ENCODE measurements at places on chromosomes 5 and 9. TPM values are rescaled to one million over a fixed set of nuclear protein-coding genes. Genes with fewer than 3 reads are reported as not detected.

PBX3 gene
- 10.6 TPM for total RNA-seq

BTNL3 gene
- not detected for total RNA-seq

PCDHA9 gene
- total RNA-seq = under 0.01 TPM

PCA3 gene
- not detected for total RNA-seq

TAL2 gene
- total RNA-seq = not detected

PCDHB11 gene
- total RNA-seq = 0.26 TPM

PCDH12 gene
- total RNA-seq = under 0.01 TPM

MIER3 gene
- total RNA-seq = 32.9 TPM

CDH9 gene
- not detected for total RNA-seq

SLC25A2 gene
- not detected for total RNA-seq

CTXN3 gene
- not detected for total RNA-seq

CAVIN4 gene
- 0.53 TPM for total RNA-seq

GRM6 gene
- not detected for total RNA-seq

All from bronchial epithelial cell (primary cell).